Right renal pelvis (tissue), 4 donors: ENCODE measurements at places on chromosomes 4 and X. TPM values are rescaled to one million over a fixed set of nuclear protein-coding genes. Genes with fewer than 3 reads are reported as not detected.

- no peak for DNase-seq
These were observed 781.2 kb upstream of the DIAPH2 start for GRCh38 chrX:95903490-95903889.

- no peak for DNase-seq
These were observed 44.1 kb upstream of the NEUROG2 start for GRCh38 chr4:112560084-112560483.

GRCh38 chr4:138400543-138400942 is 158.4 kb upstream of the SLC7A11 start:
- DNase-seq: no peak

GRCh38 chr4:24382381-24382780 is 202.0 kb downstream of the DHX15 start:
- DNase-seq: no peak

- DNase-seq: no peak
These were observed 39.6 kb downstream of the HTRA3 start for GRCh38 chr4:8308856-8309771.

- no peak for DNase-seq
These were observed 15.0 kb upstream of the PRKX start for GRCh38 chrX:3728454-3728853.

PAGE1 gene
- polyA plus RNA-seq: not detected

DMP1 gene
- polyA plus RNA-seq: not detected
